ENCODE measurements at places on chromosomes 4 and X.

GRCh38 chrX:132400706-132401105, 88.1 kb downstream of the MBNL3 start:
- no peak for DNase-seq

DNA sequence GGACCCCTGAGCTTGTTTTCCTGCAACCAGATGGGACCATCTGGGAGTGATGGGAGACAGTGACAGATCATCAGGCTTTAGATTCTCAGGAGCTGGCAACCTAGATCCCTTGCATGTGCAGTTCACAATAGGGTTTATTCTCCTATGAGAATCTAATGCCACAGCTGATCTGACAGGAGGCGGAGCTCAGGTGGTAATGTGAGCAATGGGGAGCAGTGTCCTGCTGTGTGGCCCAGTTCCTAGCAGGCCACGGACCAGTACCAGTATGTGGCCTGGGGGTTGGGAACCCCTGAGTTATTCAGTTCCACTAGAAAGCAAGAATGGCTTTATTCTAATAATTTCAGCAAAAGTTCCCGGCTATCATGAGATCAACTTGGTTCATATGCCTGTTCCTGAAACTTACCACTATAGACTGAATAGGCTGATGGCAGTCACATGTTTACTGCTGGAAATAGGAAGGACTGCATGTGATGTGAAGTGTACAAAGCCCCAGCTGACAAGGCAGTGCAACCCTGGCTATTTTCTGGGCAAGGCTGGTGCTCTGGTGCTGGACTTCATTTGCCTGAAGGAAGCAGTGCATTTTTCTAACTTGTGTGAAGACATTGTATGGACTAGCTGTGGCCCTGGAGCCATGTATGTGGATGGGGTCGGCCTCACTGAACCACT, 107.2 kb downstream of the SPRY1 start:
- no peak for DNase-seq

GRCh38 chr4:115852767-115853091, 739.3 kb upstream of the NDST4 start:
- no peak for DNase-seq

GRCh38 chr4:153362184-153362583, 17.7 kb downstream of the MND1 start:
- DNase-seq: no peak

GRCh38 chr4:791252-791897, 34.6 kb downstream of the CPLX1 start:
- no peak for DNase-seq

GRCh38 chrX:3712051-3712869, 1.2 kb downstream of the PRKX start:
- peak; percentile 21 for DNase-seq

- no peak for DNase-seq
Measured at GRCh38 chr4:569958-570667, 6.0 kb downstream of the TMEM271 start.

GRCh38 chr4:184994010-184994622, 24.2 kb upstream of the HELT start:
- no peak for DNase-seq

- no peak for DNase-seq
Measured at GRCh38 chrX:9466124-9466495, 1.3 kb downstream of the TBL1X start.

DNA sequence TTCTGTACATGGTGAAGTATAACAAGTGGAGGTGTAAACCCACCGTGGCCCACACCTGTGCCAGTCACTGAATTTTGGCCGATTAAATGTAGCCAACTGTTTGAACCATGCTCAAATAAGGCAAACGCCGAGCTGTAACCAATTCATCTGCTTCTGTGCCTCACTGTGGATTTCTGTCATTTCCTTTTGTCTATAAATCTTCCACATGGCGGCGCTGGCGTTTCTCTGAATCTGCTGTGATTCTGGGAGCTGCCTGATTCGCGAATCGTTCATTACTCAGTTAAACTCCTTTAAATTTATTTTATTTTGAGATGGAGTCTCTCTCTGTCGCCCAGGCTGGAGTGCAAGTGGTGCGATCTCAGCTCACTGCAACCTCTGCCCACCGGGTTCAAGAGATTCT, 19.2 kb downstream of the SUPT20HL2 start:
- DNase-seq: no peak

GRCh38 chr4:6574747-6575502, at the start of gene MAN2B2:
Gene MAN2B2 (plus strand): TSS chr4:6575189. CDS start chr4:6575211, 22 bp downstream.
- peak; percentile 98 for DNase-seq

GRCh38 chr4:152983774-152984411, 47.8 kb downstream of the FHDC1 start:
- DNase-seq: no peak

DNA sequence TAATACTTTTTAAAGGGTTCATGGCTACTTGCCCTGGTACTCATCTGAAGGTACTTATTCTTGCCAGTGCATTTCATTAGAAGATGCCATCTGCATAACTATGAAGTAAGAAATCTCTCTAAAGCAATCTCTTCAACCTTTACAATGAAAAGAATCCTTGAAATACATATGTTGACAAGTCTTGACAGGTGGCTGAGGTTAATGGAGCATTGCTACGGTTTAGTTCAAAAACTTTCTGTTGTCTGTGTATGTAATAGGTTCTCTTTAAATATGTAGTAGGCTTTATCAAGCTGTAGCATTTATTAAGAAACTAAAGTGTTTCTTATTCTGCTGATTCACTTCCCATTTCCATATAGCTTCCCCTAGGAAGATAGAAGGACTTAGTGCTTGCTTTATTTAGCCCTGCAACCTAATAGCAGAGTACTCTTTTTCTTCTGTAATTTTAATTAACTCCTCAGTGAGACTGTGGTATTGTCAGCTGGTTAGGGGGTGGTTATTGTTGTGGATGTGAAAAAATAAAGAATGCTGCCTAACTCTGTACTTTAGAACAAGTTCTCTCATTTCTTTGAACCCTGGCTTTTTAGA, 39.3 kb downstream of the SLAIN2 start:
- no peak for DNase-seq

GRCh38 chr4:76582817-76583087, 147.7 kb downstream of the SHROOM3 start:
- DNase-seq: no peak

- no peak for DNase-seq
Measured at GRCh38 chr4:173450281-173450680, 51.4 kb upstream of the SCRG1 start.

DNA sequence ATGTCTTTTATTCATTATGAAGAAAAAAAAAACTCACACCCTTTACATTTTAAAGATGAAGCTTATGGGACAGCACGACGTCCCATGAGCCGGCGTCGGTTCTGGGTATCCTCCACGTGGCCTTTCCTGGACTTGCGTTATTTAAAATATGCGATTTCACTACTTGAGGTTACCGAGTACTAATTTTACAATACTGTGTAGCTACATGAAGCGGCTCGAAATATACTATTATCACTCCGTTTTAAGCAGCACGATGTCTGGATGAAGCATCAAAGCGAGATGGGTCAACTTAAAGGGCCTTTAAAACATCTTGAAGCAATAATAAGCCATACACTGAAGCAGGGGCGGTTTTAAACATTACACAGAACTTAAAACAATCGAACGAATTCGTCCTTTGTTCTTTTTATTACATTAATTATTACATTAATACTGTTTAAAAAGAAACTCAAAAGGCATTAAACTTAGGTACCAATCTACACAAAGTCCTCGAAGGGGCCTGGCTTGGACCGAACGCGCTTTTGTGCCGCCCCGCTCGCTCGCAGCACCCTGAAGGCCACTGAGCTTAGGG, 1.4 kb upstream of the KLF3 start:
- no peak for DNase-seq

- DNase-seq: no peak
Measured at GRCh38 chrX:103531002-103531401, 11.7 kb upstream of the RAB40A start.

GRCh38 chrX:42392846-42393245, 385.1 kb downstream of the PPP1R2C start:
- no peak for DNase-seq

DNA sequence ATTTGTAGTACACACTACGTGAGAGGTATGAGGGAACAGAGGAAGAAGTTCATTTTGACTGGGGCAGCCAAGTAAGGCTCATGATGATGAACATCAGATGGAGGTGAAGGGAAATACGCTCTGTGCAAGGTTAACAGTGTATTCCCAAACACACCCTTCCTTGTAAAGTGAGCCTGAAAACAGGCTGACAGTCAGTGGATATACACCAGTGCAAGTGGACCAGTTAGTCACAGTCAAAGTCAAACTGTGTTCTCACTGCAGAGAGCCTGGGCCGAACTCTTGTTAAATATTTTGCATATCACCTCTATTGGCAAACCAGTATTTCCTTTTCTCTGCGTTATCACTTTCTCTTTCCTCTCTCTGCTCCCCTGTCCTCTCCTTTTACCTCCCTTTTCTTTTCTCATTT, 23.4 kb upstream of the RHOH start:
- DNase-seq: no peak

DNA sequence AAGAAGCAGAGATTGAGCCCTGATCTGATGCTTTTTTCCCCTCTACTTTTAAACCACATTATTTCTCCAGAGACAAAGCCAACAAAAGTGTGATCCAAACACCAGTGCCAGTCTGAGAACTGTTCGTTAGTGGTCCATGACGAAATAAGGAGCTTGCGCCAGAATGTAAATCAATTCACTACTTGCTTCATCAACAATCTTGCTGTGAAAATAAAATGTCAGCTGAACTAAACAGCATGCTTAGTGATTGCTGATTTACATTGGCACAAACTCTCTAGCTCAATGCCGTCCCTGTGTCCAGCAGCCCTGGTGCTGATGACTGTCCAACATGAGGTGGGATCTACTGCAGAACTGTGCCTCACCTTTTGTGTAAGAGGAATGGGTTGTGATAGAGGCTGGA, 71.3 kb downstream of the SOX3 start:
- no peak for DNase-seq

GRCh38 chr4:40395166-40395900, 60.2 kb downstream of the CHRNA9 start:
- no peak for DNase-seq

DNA sequence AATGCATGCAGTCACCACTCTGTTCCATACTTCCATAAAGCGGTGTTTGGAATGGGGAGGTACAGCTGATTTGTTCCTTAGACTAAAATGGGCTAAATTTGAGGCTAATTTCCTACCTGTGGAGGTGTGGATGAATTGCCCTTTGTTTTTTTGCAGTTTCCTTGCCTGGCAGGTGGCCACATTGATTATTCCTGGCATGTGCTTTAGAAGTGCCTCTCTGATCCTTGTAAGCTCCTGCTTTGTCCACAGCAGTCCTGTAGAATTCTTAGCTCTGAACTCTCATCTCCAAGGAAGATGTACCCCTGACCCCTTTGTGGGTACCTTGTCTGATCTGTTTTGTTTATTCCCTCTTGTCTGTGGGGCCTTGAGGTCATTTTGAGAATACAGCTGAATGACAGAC, 136.8 kb downstream of the ADGRL3 start:
- no peak for DNase-seq

DNA sequence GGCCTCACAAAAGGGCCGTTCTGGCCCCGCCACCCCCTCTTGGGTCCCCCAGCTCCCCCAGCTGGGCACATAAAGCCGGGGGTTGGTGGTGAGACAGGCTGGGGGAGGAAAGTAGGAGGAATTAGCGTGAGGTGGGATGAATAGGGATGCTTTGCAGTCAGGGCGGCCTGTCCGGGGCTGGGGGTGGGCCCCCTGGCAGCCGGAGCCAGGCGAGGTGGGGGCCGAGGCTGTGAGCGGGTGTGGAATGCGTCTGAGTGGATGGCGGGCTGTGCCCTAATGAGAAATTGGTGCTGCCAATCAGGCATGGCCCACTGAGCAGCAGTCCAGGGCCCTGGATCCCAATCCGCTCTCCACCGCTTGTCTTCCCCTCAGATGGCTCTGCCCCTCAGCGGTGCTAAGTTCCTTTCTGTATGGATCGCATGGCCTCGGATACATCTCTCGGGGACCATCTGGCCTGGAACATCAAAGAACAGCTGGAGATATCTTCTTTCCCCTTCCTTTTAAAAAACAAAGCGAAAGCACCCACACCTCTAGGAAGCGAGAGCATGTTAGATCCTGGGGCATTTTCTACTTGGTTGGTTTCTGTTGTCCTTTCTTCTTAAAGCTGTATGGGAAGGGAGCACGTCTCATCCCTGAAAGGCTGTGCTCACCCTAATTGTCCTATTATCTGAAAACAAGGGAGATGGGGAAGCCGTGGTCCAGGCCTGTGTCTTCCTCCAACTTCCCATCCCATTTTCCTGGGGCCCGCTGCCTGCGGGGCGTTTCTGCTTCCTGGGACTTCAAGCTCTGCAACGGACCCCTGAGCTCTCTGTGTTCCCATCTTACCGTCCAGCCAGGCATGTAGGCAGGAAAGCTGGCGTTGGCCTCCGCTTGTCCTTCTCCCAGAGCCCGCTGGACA, 106.9 kb downstream of the SORCS2 start:
- no peak for DNase-seq

- peak; percentile 2 for DNase-seq
Measured at GRCh38 chr4:1474126-1475090, 68.2 kb upstream of the NKX1-1 start.

DNA sequence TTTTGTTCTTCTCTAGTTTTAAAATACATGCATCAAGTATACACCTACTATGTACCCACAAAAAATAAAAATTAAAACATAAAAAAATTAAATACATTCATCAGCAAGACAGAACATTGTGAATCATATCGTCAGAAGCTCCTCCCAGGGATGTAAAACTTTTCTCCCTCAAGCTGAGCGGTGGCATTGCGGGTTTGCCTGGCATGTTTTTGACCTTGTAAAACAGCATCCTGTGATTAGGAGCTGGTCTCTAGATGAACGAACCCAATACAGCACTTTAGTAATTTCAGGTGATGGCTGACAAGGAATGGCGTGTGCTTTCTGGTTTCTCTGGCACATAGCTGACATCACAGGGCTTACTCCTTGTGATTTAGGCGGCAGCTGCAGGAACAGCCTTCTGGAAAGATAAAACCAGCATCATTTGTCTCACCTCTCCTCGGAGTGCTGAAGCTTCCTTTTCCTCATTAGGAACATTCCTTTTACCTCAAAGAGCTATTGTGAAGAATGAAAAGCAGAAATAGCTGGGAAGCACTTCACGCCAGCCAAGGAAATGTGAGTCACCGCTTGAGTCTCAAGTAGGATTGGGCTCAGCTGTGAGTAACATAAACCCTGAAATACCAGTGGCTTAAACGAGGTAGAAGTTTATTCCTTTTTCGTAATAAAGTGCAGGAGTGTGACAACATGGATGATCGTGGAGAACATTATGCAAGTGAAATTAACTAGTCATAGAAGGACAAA, 44.3 kb downstream of the NYX start:
- no peak for DNase-seq

DNA sequence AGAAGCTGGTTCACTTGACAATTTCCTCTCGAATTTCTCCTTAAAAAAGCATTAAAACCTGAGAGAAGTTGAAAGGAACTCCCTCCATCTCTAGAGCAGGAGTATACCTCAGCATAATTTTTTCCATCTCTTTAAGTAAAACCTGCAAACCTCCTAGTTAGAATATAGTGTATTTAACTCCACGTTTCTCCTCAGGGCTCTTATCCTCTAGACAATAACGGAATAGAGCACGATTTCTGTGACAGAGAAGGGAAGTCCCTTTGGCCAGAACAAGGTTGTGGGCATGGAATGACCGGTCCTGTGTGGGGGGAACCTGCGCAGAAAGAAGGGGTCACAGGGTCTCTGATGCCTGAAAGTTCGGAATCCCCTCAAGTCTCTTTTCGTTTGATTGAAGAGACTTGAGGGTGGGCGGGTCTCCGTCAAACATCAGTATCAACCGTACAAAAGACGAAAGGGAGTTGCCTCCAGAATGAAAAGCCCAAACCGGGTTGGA, 697 bp downstream of the ZNF280C start:
- no peak for DNase-seq

GRCh38 chr4:101418055-101418454, 70.7 kb upstream of the PPP3CA start:
- DNase-seq: no peak

All from 8988T (cell line).